ENCODE measurements at places on chromosomes 7 and 10.

DNA sequence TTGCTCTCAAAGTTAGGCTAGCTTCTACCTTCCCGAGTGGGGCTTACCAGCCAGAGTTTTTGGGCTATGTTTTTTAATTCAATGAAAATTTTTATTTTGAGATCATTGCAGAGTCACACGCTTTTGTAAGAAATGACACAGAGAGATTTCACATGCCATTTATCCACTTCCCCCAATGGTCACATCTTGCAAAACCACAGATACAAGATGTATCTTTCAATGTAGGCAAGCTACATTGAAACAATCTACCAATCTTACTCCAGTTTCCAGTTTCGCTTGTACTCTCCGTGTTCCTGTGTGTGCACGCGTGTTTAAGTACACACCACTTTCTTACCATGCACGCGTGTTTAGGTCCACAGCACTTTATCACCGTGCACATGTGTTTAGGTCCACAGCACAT, 89.4 kb upstream of the LEP start:
- DNase-seq: no peak

DNA sequence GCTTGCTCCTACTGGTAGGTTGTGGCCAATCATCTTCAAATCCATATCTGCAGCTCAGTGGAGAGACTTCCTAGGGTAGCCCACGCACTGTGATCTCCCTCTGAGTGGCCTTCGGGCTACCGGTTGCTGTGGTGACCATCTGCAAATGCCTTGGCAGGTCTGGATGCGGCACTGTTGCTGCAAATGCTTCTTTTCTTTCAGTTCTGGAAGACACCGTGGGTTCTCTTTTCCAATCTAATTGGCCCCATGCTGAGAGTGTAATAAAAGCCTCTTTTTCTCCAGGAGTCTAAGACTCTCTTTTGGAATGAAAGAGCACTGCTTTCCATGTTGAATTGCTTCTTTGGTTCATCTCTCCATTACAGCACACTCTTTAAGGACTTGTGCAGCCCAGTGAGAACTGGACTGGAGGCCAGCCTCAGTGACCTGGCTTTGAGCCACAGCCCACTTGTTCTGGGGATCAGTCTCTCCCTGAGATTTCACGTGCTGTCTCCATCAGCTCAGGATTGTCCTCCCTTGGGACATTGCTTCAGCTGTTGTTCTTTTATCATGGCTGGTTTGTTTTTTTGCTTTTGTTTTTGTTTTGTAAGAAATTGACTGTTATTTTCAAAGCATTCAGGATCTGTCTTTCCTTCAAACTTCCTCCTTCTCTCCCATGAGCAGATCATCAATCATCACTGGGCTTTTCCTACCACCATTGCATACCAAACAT, 286.6 kb downstream of the BMPER start:
- no peak for DNase-seq

DNA sequence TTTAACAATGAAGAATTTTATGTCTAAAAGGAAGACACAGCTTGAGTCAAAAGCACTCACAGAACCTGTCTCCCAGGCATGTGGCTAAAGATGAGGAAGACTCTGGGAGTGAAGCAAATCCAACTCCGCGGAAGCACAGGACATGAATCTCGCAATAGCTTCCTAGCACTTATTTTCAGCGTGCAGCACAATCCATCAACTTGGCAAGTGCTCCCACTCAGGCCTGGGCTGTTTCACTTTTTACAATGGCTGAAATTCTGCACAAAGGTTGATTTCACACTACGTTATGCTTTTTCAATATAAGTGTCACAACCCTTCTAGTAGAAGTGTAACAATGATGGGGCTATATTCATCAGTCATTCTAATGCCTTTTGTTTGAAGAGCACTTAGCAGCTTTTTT, 180.2 kb downstream of the XPNPEP1 start:
- DNase-seq: no peak

- DNase-seq: no peak
Observed at GRCh38 chr10:128480601-128481000, 354.4 kb upstream of the MKI67 start.

DNA sequence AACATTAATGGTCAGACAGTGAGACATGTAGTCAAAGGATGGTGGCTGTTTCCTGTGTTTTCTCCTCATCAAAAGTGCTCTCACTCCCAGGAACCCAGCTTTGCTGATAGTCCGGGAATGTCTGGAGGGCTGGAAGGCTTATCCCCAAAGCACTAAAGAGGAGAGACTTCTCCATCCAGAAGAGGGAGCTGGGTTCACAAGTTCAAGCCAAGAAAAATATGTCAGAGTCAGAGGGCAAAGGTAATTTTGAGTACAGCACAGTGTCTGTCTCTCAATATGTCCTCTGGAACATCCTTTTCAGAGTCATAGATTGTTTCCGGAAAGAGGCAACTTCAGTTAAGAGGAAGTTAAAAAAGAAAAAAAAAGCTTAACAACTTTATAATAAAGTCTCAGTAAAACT, 281.5 kb upstream of the PHYHIPL start:
- no peak for DNase-seq

DNA sequence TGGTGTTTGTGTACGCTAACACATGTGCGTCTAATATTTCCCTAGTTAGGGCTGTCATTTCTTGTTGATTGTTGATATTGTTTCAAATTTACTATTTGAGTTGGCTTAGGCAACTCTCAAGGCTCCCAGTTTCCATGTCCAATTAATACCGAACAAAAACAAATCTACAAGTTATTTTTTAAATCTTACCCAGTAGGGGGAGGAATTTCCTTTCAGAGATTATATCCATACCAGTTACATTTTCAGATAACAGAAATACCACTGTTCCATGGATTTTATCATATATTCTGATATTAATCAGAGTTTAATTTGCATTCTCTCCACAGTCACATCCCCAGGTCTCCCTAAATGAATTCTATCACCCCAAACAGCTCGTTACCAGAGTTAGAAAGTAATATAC, 7.2 kb upstream of the AKR1B10 start:
- no peak for DNase-seq

DNA sequence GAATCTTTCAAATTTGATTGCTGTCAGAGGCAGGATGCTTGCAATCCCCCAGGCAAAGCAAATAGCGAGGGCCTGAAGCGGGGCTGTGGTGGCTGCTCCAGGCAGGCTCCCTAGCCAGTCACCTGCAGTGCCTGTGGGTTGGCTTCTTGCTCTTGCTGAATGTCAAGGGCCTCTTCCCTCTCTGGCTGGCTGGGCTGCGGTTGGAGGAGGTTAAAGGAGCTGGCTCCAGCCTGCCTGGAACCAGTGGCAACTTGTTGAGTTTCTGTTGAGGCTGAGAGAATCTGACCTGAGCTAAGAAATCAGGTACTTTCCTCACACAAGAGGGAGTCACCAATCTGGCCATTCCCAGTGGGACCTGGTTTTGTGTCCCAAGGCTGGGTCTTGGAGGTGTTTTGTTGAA, 134.7 kb downstream of the TMEM178B start:
- DNase-seq: no peak

GRCh38 chr10:130717083-130717482, 580.9 kb downstream of the GLRX3 start:
- DNase-seq: no peak

GRCh38 chr7:20596653-20597052, 18.8 kb upstream of the ABCB5 start:
- DNase-seq: no peak

DNA sequence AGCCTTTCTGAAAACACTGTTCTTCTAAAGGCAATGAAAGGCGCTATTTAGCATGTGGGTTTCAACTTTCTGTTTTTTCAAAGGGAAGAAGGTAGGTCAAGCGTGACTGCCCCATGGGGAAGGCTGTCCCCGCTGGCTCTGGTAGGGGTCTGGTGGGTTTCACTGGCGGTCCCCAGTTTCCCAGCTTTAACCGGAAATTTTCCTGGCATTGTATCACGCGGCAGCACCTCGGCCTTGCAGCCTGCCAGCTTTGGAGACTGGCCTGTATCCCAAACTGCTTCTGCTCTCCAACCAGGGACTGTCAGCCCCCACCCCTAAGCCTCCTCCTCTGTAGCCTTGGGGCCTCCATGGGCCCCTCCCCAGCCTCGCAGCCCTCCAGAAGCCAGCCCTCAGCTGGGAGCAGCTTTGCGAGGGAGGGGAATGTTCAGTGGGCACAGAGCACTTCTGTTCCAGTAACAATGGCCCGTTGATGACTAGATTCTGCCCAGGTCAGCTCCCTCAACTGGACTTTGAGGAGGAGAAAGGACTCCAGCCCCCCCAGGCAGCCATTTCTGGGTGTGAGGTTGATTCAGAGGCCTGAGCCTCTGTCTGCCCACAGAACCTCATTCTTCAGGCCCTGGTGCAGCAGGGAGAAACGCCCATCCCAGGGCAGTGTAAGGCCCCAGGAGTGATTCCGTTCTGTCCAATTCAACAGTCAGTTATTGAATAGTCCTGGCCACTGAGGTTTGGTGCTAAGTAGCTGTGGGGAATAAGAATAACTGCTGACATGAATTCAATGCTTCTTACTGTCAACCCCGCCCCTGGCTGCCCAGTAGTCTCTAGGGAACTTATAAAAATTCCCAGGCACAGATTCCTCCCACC, 17.1 kb downstream of the CHST3 start:
- no peak for DNase-seq

GRCh38 chr7:133646472-133647315, 393.8 kb downstream of the EXOC4 start:
- DNase-seq: no peak

GRCh38 chr7:414681-415560, 104.7 kb downstream of the PDGFA start:
- DNase-seq: no peak

DNA sequence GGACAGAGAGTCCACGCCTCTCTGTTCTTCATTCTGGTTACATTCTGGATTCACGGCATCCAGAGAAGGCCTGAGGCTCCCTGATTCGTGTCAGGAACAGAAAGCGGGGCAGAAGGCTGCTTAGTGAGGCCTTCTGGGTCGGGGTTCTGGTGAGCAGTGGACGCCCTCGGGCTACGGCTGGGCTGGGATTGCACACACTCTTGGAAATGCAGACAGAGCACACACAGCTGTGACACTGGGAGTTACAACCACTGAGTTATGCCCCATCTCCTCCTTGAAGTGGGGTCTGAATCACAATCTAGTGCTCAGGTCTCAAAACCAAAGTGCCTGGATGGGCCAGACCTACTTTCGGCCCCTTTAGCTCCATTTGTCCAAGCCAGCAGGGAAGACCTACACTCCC, 156.9 kb upstream of the GDF10 start:
- DNase-seq: no peak
